ENCODE measurements at places on chromosomes 13 and 19.
A peak's percentile ranks its signal among the peaks of the same experiment; 100 is the strongest.

DNA sequence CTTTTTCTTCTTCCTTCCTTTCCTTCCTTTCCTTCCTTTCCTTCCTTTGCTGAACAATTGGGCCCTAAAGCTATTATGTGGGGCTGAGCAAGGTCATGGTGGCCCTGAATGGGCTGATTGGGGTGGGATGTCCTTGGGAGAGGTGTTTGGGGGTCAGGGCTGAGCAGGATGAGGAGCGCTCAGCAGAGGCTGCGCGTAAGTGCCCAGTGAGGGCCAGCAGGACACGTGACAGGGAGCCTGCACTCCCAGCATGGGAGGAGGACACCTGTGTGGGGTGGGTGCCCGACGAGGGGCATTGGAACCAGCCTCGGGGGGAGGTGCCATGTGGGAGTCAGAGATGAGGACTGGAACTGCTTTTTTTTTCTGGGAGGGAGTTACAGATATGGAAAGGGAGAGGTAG is 5.4 kb upstream of the LGALS7 start:
- DNase-seq: no peak

DNA sequence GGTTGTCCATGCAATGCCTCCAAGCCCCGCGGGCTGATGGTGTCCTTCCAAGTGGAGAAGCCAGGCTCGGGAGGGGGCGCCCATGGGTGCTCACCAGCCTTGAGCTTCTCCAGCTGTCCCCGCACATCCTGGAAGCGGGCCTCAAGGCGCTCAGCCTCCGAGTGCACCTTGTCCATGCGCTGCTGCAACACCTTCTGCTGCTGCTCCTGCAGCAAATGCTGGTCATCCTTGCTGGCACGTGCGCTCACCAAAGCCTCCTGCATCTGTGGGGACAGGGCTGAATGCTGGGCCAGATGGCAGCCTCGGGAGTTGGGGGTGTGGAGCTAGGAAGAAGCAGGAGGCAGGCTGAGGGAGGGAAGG is 22.8 kb upstream of the EMP3 start:
- DNase-seq: no peak

DNA sequence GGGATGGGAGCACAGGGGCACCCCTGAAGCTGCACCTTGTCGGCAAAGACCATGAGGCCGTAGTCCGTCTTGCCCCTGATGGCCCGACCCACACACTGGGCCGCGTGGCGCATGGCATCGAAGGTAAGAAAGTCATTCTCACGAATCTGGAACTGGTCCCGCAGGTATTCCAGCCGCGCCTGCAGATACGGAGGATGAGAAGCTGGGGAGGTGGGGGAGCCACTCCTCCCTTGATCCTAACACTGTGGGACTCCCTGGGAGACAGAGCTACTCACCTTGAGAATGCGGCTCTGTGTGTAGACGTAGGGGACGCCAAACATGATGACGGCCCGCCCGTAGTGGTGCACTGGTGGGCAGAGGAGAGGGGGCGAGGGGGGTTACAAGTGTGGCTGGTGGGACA is 11.9 kb downstream of the KLC3 start:
- no peak for DNase-seq

DNA sequence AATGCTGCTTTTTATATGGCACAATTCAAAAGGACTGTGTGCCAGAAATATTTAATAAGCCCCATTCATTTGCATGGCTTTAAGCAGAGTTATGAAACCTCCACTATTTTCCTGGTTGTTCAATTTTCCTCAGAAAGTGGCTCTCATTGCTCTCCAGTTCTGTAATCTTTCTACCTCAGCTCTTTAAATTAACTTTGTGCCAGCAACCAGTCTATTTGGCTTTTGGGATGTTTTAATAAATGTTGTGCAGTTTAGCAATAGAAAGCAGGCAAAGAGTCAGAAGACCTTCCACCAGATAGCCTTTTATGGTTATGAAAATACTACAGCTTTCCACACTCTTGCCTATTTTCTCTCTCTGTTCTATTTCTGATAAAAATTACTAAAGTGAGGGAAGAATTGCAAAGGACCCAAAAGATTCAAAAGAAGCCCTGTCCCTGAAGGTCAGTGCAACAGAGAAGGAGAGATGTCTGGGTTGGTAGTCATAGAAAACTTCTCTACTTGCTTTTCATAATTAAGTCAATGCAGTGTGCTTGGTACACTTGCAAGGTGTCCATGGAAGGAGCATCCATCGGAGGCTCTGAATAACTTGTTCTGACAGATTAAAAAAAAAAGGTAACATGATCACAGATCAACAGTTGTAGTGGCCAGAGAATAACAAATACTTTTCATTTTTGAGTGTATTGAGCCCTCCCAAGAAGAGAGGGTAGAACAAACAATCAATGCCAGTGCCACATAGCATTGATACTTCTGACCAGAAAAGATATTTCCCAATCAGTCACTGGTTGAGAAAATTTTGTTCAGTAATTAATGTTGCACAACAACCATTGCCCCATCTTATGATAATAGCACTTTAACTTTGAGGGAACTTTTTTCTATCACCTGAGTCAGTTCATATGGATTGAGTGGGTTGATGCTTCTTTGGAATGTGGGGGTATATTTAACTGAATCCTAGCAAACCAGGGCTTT is 48.4 kb upstream of the SPRY2 start:
- DNase-seq: no peak

- no peak for DNase-seq
Observed at GRCh38 chr19:32928806-32929205, 43.0 kb downstream of the CEP89 start.

DNA sequence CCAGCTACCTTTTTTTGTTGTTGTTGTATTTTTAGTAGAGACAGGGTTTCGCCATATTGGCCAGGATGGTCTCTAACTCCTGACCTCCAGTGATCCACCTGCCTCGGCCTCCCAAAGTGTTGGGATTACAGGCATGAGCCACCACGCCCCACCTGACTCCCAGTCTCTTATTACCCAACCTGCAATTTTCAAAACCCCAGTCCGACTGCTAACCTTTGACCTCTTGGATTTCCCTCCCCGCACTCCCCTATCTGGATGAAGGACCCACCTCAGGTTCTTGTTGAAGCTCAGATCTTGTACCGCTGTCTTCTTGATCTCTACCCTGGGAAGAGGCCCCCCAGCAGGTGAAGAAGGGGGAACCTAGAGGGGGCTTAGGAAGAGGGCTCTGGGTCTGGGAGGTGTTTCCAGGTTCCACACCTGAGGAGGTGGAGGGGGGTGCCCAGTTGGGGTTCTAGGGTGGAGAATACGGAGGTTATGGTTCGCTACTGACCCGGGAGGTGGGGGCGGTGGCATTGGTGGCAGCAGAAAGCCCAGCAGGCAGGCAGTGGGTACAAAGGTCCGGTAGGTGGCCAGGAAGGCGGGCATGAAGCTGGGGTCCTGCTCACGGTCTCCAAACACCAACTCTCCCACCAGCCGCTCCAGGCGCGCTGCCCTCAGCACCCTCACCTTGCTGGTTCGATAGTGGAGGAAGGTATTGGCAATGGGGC is 2.6 kb downstream of the RGL3 start:
- DNase-seq: no peak

- no peak for DNase-seq
Observed at GRCh38 chr13:105436943-105437342, 1098.5 kb downstream of the EFNB2 start.

- DNase-seq: no peak
Observed at GRCh38 chr13:42345367-42345766, 73.4 kb downstream of the AKAP11 start.

GRCh38 chr19:4208385-4209094 is 20.8 kb upstream of the EBI3 start:
- peak; percentile 33 for DNase-seq

- DNase-seq: peak; percentile 14
Observed at GRCh38 chr13:102128216-102128810, 273.5 kb downstream of the FGF14 start.

GRCh38 chr13:109152941-109153340 is 523.5 kb downstream of the MYO16 start:
- DNase-seq: no peak

- DNase-seq: no peak
Observed at GRCh38 chr19:49583239-49583638, 2.1 kb downstream of the PRRG2 start.

DNA sequence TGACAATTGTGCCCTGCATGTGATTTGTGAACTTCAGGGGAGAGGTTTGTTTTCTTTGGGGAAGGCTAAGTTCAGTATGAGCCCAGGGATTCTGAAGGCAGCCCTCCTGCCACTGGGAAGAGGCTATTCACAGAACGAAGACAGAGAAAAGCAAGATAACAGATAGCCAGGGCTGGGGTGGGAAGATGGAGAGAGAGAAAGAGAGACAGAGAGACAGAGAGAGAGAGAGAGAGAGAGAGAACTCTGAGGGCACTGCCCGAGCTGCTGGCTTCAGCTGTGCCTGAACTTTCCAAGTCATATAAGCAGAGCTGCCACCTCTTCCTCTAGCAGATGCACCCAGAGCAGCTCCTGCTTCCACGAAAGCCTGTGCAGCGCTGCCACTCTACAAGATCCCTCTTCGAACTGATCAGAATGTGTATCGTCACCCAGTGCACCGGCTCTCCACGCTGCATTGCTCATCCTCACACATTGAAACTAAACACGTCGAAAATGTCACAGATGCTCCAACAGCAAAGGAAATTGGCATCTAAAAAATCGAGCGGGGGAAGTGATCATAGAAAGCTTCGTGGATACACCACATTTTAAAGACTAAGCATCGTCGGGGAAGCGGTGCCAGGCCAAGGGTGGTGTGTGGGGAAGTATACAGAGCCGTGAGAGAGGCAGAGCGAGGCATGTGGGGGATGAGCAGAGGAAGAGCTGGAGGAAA is 81.8 kb upstream of the SIAH3 start:
- DNase-seq: no peak

- DNase-seq: no peak
Observed at GRCh38 chr13:96130818-96131340, 41.0 kb downstream of the HS6ST3 start.

- no peak for DNase-seq
Observed at GRCh38 chr13:23866420-23867026, 22.7 kb downstream of the MIPEP start.

- no peak for DNase-seq
Observed at GRCh38 chr19:16544473-16545231, 2.4 kb upstream of the CHERP start.

- no peak for DNase-seq
Observed at GRCh38 chr13:109906976-109907375, 120.6 kb upstream of the IRS2 start.

GRCh38 chr19:30488191-30488590 is 116.0 kb downstream of the ZNF536 start:
- no peak for DNase-seq

GRCh38 chr19:3190470-3190770 is 4.7 kb downstream of the NCLN start:
- no peak for DNase-seq

DNA sequence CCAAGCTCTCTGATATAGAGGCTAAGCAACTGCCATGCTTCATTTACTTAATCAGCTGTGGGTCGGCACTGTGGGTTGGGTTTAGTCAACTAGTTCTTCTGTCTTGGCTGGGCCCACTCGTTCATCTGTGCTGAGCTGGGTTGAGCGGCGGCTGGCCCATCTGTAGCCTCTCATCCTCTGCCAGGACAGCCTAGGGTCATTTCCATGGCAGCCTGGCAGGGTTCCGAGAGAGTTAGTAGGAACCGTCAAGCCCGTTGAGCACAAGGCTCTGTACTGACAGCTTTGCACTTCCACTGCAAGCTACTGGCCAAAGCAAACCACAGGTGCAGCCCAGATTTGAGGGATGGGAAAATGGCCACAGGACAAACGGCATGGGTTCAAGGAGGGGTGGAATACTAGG is 6.6 kb upstream of the ZNF835 start:
- no peak for DNase-seq

DNA sequence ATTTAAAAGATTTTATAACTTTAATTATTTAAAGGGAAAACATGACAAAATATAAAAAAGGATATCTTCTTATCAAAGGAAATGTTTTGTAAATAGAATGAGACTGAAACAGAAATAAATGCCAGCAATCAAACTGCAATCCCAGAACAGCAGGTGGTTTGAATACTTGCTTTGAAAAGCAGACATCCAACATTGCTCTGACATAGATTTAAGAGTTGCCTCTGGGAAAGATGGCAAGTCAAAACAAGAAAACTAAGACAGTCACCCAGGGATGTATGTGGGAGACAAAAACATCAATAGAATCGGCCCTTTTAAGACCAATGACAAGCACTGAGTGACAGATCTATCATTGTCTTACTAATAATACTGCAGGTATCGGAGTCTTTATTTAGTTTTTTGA is 789.7 kb upstream of the GPC6 start:
- no peak for DNase-seq

- no peak for DNase-seq
Observed at GRCh38 chr19:47022140-47022536, 2.5 kb downstream of the NPAS1 start.

GRCh38 chr19:4979211-4979807 is 10.4 kb downstream of the KDM4B start:
- DNase-seq: no peak

DNA sequence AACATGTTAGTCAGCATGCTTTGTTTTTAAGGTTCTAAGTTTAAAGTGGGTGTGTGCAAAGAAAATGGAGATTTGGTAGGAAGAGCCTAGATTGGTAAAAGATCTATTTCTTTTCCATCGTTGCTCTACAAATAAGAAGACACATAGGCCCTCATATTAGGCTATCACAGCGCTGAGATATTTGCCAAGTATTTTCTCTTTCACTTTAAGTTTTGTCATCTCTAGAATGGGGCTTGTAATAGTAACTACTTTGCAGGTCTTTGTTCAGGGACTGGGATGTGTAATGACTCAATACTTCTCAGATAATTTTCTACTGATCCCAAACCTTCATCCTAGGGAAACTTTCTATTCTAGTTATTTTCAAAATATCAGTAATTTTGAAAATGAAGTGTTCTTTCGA is 917.7 kb upstream of the SLC10A2 start:
- no peak for DNase-seq

DNA sequence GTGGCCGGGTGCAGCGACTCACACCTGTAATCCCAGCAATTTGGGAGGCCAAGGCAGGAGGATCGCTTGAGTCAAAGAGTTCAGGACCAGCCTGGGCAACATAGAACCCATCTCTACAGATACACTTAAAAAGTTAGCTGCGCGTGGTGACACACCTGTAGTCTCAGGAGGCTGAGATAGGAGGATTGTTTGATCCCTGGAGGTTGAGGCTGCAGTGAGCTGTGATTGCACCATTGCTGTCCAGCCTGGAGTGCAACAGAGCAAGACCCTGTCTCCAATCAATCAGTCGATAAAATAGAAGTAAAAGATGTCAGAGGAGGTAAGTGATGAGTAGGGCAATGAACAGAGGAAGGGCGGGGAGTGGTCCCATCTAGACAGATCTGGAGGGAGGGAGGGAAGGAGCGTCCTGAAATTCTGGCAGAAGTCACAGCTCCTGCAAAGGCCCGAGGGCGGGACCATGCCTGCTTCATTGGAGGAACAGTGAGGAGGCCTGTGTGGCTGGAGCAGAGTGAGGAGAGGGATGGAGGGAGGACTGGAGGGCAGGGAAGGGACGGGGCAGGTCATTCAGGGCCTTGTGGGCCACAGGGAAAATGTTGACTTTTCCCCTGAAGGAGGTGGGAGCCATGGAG is 9.7 kb downstream of the SMIM24 start:
- DNase-seq: no peak

GRCh38 chr13:31168166-31168565 is 6.5 kb upstream of the HSPH1 start:
- no peak for DNase-seq

GRCh38 chr13:50197705-50198104 is 182.5 kb downstream of the KCNRG start:
- DNase-seq: peak; percentile 7

GRCh38 chr13:29886446-29886845 is 36.0 kb upstream of the UBL3 start:
- DNase-seq: no peak

Data from MG63 (cell line).